CMK (cell line): ENCODE measurements at places on chromosomes 2 and 18.

GRCh38 chr2:160431441-160431840 is 62.2 kb downstream of the RBMS1 start:
- no peak for DNase-seq

DNA sequence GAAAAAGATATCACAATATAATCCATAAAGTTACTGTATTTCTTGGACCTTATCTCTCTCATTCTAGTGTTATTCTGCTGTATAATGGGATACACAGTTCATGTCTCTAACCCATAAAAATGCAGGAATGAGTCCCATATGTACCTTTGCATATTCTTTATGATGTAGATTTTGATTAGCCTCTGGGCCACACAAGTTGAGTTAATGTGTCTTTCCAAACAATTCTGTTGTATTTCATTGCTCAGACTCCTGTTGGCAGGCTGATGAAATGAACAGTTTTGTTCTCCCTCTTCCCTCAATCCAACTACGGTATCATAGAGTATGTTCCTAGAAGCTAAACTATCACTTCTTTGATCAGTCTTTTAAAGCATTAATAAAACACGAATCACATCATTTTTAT is 113.2 kb upstream of the SATB2 start:
- DNase-seq, result no peak

GRCh38 chr18:25310045-25310444 is 41.9 kb downstream of the ZNF521 start:
- DNase-seq, result peak; percentile 25

- no peak for DNase-seq
Observed at GRCh38 chr2:115234186-115234585, 791.7 kb downstream of the DPP10 start.

- DNase-seq, result no peak
Observed at GRCh38 chr2:231781798-231782726, 980 bp upstream of the PDE6D start.

DNA sequence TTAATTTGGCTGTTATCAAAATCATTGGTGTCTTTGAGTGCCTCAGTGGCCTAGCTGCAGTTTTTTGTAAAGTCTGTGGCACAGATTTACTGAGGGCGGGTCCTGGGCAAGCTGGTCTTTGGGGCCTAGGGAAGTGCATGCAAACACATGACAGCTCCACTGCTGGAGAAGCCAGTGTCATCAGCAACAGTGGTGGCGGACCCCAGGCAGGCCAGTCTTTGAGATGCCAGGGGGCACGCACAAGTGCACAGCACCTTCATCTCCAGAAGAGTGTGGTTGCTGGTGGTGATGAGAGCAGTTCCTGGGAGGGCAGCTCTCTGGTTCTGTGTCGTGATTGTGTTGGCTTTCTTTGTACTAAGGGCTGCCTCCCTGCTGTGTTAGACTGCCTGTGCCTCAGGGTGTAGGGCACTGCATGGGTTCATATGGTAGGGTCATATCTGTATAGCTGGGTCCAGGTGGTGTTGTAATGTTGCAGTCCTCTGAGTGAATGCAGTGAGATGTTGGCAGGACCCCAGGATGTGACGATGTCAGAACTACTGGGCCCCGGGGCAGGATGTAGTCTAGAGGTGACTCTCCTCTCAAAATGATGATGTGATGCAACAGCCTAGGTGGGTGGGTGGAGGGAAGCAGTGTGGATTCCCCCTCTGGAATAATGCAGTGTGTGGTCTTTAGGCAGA is 646.7 kb upstream of the CDH2 start:
- no peak for DNase-seq

DNA sequence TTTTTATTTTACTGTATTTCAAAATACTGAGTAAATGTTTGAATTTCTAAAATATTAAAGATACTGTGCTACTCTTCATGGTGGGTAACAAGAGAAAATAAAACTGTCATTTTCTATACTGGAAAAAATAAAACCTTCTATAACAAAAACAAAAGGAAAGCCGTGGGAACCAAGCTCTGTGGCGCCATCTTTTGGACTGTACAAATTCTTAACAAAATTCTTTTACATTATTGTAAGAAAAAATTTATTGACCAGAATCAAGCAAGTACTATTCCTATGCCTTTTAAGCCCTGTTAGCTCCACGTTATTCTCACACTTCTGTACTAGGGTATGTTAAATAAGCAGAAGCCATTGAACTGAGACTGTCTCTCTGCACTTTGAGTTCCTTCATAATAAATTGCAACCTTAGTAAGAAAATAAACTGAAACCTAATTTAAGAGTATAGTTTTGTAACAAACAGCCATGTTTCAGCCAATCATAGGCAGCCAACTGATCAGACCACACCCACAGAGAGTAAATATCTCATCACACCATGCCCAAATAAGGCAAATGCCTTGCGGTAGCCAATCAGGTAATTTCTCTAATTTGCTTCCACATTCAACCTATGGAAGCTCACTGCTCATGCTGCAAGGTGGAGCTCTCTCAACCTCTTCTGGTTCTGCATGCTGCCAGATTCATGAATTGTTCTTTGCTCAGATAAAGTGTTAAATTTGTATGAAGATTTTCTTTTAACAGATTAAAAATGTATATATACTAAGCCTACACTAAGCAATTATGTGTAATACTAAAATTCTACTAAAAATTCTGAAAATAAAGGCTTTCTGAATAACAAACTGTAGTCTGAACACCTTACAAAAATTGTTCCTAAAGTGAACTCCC is 42.2 kb downstream of the HIBCH start:
- no peak for DNase-seq
